NCI-H187 treated with DMSO at 0.1 percent for 48 hours (cell line): ENCODE measurements at places on chromosomes 12 and 14.

- peak; percentile 65 for DNase-seq
Measured at GRCh38 chr14:70416725-70417349, at the start of gene SYNJ2BP. SYNJ2BP (minus strand) TSS chr14:70417090; CDS start chr14:70416963, 127 bp downstream.

- no peak for DNase-seq
Measured at GRCh38 chr12:124123296-124124000, 150.4 kb downstream of the ZNF664 start.

- no peak for DNase-seq
Measured at GRCh38 chr14:60905923-60906322, 75.0 kb downstream of the TRMT5 start.

GRCh38 chr14:70096866-70097265, 91.9 kb downstream of the SLC8A3 start:
- DNase-seq: no peak

DNA sequence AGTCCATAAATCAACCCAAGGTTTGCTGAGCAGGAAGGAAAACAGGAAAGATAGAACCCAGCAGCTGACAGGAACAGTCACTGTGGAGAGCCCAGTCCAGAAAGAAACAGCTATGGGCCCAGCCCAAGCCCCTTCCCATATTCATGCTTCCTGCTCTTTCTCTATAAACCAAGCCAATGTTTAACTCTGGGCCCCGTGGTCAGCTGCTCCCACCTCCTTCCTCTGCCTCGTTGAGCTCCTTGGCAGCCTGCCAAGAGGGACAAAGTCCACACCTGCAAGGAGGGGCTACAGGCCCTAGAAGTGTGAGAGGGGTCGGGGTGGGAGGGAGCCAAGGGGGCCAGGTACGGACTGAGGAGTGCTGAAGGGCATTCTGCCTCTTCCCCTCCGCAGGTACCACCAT, 10.0 kb downstream of the SLC6A13 start:
- no peak for DNase-seq

DNA sequence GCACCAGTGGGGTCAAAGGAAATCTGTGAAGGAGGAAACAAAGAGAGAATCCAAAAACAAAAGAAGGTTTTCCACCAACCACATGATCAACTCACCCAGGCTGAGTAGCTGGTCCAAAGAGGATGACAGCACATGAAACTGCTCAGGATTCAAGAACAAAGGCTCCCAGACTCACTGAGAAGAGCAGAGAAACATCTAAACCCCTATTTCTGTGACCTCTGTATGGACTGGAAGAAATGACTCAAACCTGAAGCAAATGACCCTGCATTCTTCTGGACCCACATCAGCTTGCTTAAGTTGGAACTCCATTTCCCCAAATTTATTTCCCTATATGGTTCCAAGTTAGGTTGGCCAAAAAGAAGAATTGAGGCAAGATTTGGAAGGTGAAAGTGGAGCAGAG, 26.3 kb downstream of the TC2N start:
- no peak for DNase-seq

DNA sequence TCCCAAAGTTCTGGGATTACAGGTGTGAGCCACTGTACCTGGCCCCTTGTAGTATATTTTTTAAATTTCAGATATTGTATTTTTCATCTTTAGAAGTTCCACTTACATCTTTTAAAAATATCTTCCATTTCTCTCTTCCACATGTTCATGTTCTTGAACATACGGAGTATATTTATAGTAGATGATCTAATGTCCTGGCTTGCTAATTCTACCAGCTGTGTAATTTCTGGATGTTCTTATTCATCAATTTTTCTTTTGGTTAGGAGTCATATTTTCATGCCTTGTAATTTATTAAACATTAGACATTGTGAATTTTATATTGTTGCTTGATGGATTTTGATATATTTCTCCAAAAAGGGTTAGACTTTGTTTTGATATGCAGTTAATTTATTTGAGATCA, 30.8 kb downstream of the NTN4 start:
- no peak for DNase-seq

DNA sequence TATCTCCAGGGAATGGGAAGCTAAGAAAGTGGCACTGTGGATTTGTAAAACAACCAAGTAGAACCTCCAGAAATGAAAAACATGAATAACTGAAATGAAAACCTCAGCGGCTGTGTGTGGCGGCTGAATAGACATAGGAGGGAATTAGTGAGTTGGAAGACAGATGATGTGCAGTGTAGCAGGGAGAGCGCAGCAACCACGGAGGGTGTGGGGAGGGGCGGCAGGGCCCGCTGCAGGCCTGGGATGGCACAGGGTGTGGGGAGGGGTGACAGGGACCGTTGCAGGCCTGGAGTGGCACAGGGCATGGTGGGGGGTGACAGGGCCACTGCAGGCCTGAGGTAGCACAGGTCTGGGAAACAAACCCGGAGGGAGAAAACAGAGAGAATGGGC, 51.1 kb downstream of the BEGAIN start:
- DNase-seq: no peak

DNA sequence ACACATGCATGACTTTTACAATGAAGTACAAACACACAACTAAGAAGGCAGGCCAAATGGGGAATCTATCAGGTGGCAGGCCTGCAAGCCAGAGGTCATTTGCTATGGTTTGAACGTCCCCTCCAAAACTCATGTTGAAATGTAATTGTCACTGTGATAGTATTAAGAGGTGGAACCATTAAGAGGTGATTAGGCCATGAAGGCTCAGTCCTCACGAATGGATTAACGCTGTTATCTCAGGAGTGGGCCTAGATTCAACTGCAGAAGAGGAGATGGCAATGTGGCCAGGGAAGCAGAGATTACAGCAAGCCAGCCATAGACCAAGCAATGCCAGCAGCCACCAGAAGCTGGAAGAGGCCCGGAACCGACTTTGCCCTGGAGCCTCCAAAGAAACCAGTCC, 13.5 kb upstream of the ACTR6 start:
- DNase-seq: no peak

- DNase-seq: no peak
Measured at GRCh38 chr14:44412858-44413569, 94.1 kb downstream of the FSCB start.

DNA sequence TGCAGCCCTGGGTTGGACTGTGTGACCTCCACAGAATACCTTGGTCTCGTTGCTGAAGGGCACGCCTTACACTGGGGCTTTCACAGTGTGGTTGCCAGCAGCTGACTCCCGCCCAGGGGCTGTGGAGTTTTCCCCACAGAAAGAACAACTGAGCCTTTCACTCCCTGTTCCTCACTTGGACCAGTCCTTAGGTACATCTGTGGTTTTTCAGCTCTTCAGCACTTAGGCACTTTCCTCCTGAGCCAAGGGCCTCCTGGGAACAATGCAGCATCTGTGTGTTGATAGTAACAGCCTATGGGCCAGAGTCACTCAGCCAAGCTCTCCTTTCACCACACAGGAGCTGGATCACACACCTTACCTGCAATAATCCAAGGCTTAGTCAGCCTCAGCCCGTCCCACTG, 25.0 kb downstream of the ERP27 start:
- DNase-seq: peak; percentile 61

- DNase-seq: no peak
Measured at GRCh38 chr12:119700078-119700477, 32.1 kb downstream of the PRKAB1 start.

GRCh38 chr14:55913324-55914025, 204.7 kb upstream of the PELI2 start:
- no peak for DNase-seq

GRCh38 chr12:87923361-87923760, 105.8 kb downstream of the C12orf50 start:
- no peak for DNase-seq

DNA sequence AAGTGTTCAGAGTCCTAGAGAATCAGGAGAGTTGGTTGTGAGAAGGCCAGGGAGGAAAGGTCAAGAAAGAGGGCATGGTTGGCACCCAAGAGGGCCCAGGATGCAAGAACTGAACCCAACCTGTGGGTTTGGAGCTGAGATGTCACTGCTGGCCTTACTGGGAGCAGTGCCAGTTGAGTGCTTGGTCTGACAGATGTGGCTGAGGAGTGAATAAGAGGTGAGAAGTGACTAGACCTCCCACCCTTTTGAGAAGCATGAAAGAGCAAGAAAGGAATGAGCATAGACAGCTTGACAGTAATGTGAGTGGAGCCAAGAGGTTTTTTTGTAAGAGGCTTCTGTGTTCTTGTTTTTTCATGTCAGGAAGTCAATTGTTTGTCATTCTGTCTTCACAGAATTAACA, 95.3 kb downstream of the FGD4 start:
- no peak for DNase-seq

GRCh38 chr12:71191509-71192196, 33.9 kb upstream of the TSPAN8 start:
- no peak for DNase-seq
